Activated naive CD4-positive, alpha-beta T cell (primary cell): ENCODE measurements at places on chromosomes 12 and 14.

GRCh38 chr12:103586132-103586531, 941 bp upstream of the STAB2 start:
- DNase-seq, result no peak

DNA sequence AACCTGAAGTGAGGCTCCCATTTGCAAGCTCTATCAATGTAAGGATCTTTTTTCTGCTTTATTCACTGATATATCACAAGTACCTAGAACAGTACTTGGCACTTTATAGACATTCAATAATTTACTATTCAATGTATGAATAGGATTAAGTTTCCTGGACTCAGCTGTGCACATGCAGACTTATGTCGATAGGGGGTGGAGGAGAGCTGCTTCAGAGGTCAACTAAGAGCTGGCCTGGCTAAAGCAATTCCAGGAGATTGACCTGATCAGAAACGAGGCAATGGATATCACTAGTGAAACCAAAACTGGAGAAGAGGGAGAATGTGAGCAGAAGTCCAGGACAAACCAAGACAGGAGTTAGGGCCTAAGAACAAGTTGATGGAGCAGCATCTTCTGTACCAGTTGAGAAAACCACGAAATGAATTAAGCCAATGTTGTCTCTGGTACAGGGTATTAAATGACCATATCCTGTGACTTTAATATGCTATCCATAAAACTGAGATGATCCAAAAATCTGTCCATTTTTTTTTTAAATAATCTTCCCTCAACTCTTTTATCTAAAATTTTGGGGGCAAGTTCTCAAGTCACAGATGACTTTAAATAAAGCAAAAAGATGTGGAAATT, 169.2 kb downstream of the PIK3C2G start:
- DNase-seq, result no peak

DNA sequence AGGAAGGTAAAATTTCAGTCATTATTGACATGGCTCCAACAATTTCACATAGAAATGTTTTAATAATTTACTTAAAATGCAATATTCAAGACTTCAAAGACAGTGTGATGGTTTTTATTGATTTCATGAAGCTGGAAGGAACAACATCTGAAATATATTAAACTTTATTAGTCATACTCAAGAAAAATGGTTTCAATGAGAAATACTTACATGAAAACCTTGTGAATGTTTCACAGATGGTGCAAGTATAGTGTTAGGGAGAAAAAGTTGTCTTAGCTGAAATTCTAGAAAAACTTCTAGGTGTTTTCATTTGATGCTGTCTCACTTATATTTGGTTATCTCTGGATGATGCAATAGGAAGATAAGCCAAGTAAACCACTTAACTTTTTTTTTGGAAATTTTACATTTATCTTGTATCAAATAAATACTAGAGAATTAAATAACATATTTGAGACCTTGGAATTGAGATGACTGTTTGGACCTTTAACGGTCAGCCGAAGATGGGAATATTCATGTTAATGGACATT, 65.5 kb downstream of the PELI2 start:
- no peak for DNase-seq

- DNase-seq, result no peak
Observed at GRCh38 chr12:44889926-44890325, 13.8 kb upstream of the NELL2 start.
